ENCODE measurements at places on chromosomes 2 and 18.

DNA sequence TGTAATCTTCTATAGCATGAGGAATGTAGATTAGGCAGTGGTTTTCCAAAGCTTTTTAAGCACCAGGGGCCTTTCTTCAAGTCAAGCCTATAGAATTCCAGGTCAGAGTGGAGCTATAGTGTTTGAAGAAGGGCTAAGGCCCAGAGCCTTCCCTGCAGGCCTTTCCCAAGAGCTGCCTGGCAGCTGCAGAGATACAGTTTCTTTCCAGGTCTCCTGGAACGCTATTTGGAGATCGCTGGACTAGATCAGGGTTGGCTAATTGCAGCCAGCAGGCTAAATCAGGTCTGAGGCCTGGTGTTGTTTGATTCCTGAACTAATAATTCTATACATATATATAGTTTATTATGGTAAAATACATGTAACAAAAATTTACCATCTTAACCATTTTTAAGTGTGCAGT lies 319.0 kb upstream of the SPRED2 start:
- DNase-seq = no peak

DNA sequence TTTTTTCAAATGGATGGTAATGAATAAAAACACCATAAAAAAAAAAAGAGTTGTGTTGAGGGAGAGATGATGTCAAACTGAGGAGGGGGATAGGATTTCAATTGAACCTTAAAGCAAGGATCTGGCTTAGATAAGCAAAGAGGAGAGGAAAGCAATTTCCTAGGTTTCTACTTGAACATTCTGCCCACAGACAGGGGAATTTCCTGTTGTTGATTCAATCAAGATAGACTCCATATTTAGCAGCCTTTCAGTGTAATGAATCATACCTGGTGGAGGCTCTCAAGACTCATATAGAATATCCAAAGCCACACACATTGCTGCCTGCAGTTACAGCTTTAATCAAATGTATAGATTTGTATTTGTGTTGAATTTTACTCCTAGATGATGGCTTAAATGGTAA lies 294.4 kb upstream of the PIK3C3 start:
- DNase-seq = no peak

- no peak for DNase-seq
These were observed 41.1 kb downstream of the FEZ2 start for GRCh38 chr2:36556842-36557241.

DNA sequence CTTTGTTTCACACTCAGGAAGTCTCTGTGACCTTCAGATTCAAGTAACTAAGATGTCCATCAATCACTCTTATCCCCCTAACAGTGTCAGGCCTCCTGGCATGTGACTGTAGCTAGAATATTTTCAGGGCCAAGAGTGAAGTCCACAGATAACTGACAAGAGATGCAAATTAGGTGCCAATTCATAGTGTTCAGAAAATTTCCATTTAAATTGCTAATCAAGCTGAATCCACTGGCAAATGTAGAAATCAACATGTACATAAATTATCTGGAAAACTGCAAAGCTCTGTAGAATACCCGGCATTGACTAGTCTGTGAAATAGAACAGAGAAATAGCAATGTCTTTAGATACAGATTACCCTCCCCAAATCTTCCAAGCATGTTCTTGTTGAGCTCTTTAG lies 38.6 kb upstream of the ARL4C start:
- DNase-seq = no peak

DNA sequence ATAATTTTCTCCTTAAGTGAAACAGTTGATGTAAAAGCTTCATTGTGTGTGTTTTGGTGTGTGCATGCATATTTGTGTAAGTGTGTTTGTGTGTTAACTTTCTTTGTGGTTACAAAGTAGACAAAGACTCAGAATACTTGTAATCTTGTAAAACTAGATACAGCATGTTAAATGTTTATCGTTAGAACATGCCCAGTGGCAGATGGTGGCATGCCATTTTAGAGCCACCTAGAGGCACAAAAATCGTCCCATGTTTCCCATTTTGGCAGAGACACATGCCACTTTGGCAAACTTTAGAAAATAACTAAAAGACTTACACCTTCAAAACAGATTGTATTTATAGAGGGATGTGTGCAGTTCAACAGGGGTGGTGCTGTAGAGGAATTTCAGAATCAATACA lies 224.1 kb downstream of the LRP1B start:
- DNase-seq = no peak

DNA sequence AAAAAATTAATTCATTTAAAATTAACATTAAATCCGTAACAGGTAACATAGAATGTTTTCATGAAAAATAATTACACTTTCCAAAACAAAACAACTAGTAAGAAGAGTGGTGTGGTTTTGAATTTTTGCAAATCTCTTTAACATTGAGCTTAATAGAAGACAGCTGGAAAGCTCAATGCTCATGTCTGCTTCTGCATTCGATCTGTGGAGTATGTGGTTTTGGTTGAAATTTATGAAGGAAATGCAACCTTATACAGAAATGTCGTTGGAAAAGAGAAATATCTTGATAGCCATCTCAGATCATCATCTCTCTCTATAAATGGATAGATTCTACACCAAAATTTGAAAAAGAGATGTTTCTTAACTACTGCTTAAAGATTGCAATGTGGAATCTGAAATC lies 17.3 kb upstream of the FHL2 start:
- DNase-seq = no peak

- no peak for DNase-seq
These were observed 374.1 kb downstream of the LPIN1 start for GRCh38 chr2:12120281-12121150.

- DNase-seq = no peak
These were observed 556.2 kb downstream of the THSD7B start for GRCh38 chr2:137321566-137321965.

Measured in occipital lobe (tissue), 3 donors.